ENCODE measurements at places on chromosomes 6 and 20.
A peak's percentile ranks its signal among the peaks of the same experiment; 100 is the strongest.

GRCh38 chr6:17874753-17875152 lies 112.7 kb downstream of the KIF13A start:
- DNase-seq, result no peak

- no peak for DNase-seq
Observed at GRCh38 chr6:74870403-74870802, 335.4 kb downstream of the COL12A1 start.

- no peak for DNase-seq
Observed at GRCh38 chr6:124064317-124065113, 260.9 kb downstream of the NKAIN2 start.

DNA sequence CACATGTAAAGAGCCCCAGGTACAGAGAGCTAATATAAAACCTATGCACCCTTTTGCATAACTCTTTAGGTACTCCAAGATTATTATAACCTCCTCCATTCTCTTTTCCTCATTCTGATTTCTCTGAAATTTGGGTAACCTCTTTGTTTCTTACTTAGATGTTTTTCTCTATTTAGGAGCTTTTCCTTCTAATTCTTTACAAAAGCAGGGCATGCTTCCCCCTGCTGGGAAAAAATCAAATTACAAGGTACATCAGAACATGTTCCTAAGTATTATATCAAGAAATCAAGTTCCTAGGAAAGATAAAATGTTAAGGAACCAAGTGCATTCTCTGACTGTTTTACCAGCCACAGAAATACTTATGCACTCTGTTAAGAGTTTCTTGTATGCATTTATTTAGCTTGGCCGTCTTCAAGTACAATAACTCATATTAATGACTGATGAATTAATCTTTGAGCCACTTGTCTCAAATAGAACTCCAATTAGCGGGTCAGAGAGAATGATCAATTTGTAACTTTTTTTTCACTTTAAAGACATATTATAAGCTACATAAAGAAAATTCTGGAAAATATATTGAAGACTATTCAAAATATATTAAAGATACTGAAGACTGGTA lies 2.1 kb downstream of the KHDRBS2 start:
- DNase-seq, result no peak

DNA sequence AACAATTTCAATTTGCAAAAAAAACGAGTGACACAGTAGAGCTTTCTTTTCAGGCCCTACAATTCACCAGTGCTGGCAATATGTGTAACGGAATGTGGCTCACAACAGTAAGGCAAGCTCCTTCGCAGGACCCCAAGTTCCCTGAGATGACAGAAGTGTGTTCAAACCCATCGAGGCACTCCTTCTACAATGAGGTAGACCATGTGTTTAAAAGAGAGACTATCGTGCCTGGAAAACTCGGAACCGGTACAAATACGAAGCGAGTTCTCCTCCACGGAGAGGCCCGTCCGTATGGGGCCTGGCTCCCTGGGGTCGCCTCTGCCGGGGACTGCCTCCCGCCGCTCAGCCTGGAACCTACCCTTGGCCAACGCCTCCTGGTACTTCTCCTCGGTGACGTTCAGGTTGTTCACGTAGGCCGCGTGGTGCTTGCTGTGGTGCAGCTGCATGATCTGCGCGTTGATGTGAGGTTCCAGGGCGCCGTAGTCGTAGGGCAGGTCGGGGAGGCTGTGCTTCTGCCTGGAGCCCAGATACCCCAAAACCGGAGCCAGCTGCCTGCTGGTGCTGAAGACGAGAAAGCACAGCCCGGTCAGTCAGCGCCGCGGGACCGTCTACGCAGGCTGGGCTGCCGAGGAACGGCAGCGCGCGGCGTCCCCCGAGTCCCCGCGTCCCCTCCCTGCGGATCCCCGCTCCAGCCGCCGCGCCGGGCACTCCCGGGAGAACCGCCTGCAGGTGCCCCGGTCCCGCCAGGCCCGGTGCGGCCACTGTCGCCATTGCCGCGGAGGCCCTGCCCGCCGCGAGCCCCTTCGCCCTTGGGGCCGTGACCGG lies 526 bp downstream of the SOD2 start:
- DNase-seq, result peak; percentile 60

GRCh38 chr6:24051942-24052589 lies 73.9 kb upstream of the NRSN1 start:
- DNase-seq, result no peak

DNA sequence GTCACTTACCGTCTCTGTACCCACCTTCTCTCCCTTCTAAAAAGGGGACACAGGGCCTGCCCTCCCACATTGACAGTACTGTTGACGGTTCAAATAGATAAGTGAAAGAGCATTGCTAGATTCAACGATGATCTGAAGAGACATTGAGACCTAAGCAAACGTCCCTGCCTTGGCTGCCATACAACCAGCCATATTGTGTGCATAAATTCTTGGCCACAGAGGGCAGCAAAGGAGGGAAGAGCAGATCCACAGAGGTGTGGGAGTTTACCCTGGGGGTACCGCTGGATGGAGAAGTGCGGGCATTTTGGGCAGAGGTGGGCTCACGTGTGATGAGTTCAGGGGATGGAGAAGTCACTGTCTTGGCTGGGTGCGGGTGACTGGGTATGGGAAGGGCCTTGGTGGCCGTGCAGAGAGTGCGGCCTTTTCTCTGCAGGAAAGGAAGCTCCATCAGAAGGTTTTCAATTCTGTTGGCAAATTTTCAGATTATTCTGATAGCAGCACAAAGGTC lies 85.6 kb downstream of the POPDC3 start:
- DNase-seq, result no peak

- DNase-seq, result no peak
Observed at GRCh38 chr6:150546457-150546856, 53.2 kb upstream of the PLEKHG1 start.

DNA sequence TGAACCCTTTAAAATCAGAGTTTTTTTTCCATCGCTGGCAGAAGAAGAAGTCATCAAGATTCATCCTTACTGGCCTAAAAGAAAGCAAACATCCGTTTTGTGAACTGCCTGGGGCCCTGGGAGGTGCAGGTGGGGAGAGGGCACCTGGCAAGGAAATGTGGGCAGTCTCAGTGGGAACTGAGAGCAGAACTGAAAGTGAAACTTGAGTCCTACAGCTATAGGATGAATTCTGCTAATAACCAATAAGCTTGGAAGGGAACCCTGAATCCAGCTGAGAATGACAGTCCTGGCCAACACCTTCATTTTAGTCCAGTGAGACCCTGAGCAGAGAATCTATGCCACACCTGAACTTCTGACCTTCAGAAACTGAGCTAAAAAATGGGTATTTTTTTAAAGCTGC lies 130.1 kb upstream of the ASCC3 start:
- peak; percentile 42 for DNase-seq

GRCh38 chr6:70188202-70188601 lies 114.7 kb downstream of the COL9A1 start:
- no peak for DNase-seq

DNA sequence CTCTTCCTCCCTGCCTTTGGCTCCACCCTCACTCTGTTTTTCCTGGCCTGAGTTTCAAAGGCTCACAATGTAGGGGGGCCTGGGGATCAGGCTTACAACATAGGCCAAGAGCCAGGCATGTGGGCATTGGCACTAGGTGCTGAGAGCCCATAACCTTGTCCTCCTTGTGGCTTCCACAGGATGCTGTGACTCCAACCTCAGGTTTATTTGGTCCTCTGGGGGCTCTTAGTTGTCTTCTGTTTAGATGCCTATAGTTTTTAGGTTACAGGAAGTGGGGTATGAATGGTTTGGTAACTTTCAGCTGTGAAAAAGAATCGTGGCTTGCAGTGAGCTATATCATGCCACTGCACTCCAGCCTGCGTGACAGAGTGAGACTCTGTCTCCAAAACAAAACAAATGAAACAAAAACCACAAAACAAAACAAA lies 25.6 kb downstream of the MMP24 start:
- DNase-seq, result peak; percentile 64

- no peak for DNase-seq
Observed at GRCh38 chr6:56742122-56742791, 99.6 kb upstream of the DST start.

- no peak for DNase-seq
Observed at GRCh38 chr6:33103776-33104175, 28.0 kb downstream of the HLA-DPB1 start.

DNA sequence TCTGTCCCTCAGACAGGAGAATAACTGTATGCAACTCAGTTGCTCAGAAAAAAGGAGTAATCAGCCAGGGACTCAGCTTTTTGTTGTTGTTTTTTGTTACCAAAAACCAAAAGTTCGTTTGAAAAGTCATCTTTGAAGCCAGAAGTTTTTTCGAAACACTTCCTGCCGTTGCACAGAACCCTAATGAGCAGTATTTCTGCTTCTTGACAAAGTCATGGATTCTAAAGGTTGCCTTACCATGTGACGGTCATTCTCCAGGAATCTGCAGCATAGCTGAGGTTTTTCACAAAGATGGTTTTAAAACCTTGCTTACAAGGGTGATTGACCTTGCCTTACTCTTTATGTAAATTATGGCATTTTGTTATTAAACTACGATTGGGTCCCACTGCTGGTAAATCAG lies 1.9 kb downstream of the RAB32 start:
- no peak for DNase-seq

DNA sequence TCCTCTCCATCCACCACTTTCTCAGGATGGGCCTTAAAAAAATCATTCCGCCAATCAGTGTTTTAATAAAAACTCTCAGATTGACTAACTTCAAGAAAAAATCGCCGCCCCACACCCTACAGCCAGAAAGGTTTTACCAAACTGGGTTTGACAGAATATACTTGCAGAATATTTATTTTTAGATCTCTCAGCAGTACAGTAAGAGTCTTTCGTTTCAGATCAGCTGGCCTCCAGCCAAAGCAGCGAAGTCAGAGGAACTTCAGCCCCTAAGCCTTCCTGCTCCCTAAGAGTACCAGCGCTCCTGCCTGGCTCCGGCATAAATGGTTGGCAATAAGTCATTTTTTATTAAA lies 24.7 kb downstream of the TBC1D7 start:
- peak; percentile 26 for DNase-seq

GRCh38 chr6:98014442-98015201 lies 731.6 kb upstream of the MMS22L start:
- no peak for DNase-seq

GRCh38 chr20:59084041-59084850 lies 41.7 kb upstream of the PRELID3B start:
- DNase-seq, result no peak

DNA sequence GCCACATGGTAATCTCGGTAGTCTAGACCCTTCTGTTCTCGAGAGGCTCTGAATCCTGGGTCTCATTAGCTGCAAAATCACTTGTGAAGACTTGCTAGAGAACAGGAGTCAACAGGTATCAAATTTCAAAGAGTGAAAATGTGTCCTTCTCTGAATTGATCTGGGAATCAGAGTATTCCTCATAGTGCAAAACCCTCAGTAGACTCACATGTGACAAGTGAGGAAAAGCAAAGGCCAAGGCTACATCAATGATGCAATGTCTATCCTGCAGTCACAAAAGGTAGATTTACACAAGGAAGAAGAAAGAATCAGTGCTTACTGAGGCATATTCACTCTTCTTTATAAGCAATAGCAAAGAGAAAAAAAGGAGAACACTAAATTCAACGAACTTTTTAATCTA lies 1220.0 kb upstream of the GJE1 start:
- DNase-seq, result no peak

GRCh38 chr20:45934046-45934585 lies 367 bp upstream of the PCIF1 start:
- no peak for DNase-seq

DNA sequence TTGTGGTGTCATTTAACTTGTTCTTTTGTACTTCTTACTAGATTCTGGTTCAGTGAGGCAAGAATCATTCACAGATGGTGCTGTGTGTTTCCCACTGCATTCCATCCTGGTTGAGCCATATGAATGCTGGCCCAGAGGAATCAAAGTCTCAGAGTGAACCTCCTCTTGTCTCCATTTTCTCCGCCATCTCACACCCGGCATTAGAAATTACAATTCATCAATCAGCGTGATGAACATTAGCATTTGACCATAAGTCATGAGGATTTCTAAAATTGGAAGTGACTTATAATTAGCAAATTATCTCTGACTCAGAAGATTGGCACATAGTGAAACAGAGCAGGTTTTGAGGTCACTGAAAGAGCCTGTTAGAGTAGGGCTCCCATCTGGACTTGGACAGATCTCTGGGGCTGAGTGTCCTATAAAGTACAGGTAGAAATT lies 25.2 kb downstream of the TNFAIP3 start:
- no peak for DNase-seq

DNA sequence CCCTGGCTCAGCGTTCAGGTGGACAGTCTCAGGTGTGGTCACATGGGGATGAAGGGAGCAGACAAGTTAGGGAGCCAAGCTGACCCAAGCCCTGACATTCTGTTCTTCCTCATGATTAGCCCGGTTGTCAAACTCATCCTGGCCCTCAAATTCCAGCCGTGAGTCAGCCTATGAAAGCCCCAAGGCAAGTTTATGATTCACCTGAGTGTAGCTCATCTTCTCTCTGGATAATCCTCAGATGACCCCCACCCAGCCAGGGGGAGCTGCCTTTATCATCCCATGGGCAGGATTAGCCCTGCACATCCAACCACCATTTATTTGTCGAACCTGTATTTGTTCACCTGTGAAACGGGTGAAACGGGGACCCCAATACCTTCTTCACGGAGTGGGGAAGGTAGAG lies 161.9 kb downstream of the DHX35 start:
- no peak for DNase-seq

- no peak for DNase-seq
Observed at GRCh38 chr6:35177157-35177556, 36.0 kb upstream of the TCP11 start.

DNA sequence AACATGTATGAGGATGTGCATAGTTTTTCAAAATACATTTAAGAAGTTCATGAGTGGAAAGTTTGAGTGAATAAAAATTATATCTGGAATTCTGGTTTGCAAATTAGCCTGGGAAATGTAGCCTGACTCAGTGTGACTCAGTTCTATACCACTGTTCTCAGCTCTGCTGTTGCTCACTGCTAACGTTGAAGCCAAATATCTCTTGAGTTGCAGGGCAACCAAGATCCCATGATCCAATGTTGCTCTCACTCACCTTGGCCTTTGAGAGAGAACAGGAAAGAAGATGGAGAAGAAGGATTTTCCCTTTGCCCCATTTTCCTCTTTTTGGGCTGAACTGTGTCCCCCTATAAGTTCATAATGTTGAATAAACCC lies 28.9 kb downstream of the PSMB9 start:
- DNase-seq, result no peak

GRCh38 chr6:56992703-56993102 lies 37.8 kb downstream of the BEND6 start:
- DNase-seq, result no peak

- DNase-seq, result no peak
Observed at GRCh38 chr20:7108929-7109328, 341.4 kb downstream of the BMP2 start.

- DNase-seq, result no peak
Observed at GRCh38 chr6:112620812-112621569, 273.9 kb downstream of the RFPL4B start.
